ENCODE measurements at places on chromosomes 16 and 17.

- DNase-seq: peak; percentile 63
Observed at GRCh38 chr16:80027007-80027965, 426.7 kb upstream of the MAF start.

DNA sequence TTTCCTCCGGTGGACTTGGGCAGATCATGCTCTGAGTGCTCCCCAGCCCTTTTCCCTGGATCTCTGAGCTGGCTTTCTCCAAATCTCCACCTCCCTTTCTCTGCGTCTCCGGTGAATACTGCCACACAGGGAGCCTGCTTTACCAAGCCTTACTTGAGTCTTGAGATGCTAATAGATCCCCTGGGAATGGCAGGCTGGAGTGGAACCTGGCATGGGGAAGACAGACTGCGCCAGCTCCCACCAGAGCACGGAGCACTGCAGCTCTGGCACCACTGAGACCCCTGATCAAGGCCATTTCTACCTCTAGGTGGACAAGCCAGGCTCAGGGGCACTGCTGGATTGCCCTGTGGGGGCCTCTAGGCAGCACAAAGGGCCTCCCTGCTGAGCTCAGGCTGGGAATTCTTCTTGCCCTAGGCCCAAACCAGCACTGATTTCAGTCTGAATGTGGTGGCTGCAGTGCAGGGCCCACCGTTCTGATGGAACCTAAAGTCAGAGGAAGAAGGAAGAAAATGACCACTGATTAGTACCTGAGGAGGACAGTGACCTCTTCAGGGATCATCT, 74.3 kb upstream of the CRHR1 start:
- no peak for DNase-seq

DNA sequence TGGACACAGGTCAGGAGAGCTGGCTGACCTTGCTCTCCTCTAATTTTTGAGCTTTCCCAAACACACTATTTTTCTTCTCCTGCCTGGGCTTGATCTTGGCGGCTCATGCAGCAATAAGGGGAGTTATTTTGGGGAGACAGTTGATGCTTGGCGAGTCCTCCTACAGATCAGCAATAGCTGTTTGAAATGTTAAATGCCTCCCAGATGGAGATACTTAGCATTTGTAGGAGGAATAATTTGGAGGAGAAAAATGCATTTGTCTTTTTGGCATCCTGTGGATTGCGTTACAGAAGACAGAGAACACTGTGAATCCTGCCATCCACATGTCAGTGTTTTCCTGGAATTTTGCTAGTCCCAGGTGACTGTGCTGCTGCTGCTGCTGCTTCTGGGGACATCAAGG, 328.0 kb upstream of the XYLT1 start:
- DNase-seq: peak; percentile 47

DNA sequence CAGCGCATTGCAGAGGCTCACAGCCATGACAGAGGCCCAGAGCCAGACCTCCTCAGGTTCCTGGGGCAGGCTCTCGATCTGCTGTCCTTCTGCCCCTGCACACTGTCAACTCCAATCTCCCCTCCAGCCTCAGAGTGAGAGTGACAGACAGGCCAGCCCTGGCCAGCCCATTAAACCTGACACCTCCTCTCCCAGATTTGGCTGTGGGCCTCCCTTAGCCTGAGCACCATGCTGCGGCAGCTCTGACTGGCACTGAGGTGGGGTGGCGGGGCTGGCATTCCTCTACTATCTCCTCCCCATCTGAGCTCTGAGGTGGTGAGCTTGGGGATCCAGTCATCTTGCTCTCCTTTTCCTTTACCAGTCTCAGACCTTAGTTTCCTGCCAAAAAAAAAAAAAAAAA, 15.5 kb upstream of the C1QL1 start:
- peak; percentile 46 for DNase-seq

- peak; percentile 11 for DNase-seq
Observed at GRCh38 chr16:15682105-15682570, 32.1 kb downstream of the NDE1 start.

- no peak for DNase-seq
Observed at GRCh38 chr16:81842564-81843242, 63.6 kb downstream of the PLCG2 start.

- DNase-seq: no peak
Observed at GRCh38 chr16:52237823-52238222, 309.1 kb downstream of the TOX3 start.

- DNase-seq: no peak
Observed at GRCh38 chr16:79673635-79674034, 73.1 kb upstream of the MAF start.

DNA sequence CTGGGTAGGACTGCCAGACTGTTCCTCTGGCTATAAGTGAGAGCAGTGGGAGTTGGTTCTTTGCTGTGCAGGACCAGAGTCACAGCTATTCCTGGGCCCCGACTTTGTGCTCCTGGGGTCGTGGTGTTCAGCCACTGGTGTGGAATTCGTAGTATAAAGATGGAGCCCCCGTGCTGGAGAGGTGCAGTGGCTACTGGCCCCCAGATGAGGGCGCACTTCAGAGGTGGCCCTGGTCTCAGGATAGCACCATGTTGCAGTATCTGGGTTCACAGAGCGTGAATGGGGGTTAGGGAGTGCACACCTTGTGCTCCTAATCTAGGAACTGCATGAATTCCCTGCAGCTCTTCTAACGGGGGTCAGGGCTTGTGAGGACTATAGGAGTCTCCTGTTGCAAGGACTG, 21.1 kb downstream of the TANC2 start:
- no peak for DNase-seq

GRCh38 chr16:72561-73548, at the start of gene RHBDF1:
Gene RHBDF1, minus strand, starts transcription at chr16:72631. Its CDS starts 7,616 bp downstream, at chr16:65015.
- DNase-seq: peak; percentile 82

- no peak for DNase-seq
Observed at GRCh38 chr17:65609286-65609685, 47.8 kb upstream of the AXIN2 start.

- DNase-seq: no peak
Observed at GRCh38 chr17:36545077-36545464, 352 bp downstream of the GGNBP2 start.

- no peak for DNase-seq
Observed at GRCh38 chr17:55155856-55156560, 108.8 kb upstream of the HLF start.

GRCh38 chr16:12267491-12267890, 291.0 kb downstream of the SNX29 start:
- no peak for DNase-seq

DNA sequence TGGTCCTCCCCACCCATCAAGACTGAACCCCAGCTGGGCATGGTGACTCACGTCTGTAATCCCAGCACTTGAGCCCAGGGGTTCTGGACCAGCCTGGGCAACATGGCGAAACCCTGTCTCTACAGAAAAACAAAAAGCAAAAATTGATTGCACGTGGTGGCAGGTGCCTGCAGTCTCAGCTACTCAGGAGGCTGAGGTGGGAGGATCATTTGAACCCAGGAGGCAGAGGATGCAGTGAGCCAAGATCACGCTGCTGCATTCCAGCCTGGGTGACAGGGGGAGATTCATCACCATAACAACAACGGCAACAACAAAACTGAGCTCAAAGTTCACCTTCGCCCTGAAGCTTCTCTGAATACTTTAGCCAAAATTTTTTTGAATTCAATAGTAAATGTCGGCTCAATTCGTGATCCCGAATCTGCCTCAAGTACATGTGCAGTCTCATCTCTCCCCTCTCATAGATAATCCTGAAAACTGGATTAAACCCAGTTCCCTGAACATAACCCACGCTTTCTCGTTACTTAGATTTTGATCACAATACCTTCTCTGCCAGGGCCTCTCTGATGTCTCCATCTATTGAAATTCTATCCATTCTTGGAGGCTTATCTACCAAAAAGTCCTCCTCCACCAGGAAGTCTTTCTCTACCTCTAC, 13.5 kb upstream of the MYH10 start:
- DNase-seq: no peak

DNA sequence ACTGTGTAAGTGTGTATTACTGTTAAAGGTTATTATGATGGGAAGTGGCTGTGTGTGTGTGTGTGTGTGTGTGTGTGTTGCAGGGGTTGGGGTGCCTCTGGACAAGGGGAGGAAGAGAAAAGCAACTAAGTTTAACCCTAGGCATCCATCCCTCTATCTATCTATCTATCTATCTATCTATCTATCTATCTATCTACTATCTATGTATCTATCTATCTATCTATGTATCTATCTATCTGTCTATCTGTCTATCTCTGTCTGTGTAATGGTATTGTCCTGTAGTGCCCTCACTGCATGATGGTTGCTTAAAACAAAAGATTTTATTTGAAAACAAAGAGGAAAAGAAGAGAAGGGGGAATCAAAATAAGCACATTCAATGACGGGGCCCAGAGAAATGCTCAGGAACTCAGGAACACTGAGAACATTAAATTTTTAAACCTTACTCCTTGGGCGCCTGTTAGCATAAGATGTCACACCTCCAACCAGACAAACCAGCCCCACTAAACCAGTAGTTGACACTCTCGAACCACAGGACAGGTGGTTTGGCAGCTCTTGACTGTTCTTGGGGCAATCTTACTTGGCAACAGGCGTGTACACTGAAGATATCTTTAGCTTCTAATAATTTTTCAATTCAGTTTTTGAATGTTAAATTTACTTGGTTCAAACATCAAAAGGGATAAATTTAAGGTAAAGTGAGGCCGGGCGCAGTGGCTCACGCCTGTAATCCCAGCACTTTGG, 5.1 kb upstream of the RPL26 start:
- no peak for DNase-seq

DNA sequence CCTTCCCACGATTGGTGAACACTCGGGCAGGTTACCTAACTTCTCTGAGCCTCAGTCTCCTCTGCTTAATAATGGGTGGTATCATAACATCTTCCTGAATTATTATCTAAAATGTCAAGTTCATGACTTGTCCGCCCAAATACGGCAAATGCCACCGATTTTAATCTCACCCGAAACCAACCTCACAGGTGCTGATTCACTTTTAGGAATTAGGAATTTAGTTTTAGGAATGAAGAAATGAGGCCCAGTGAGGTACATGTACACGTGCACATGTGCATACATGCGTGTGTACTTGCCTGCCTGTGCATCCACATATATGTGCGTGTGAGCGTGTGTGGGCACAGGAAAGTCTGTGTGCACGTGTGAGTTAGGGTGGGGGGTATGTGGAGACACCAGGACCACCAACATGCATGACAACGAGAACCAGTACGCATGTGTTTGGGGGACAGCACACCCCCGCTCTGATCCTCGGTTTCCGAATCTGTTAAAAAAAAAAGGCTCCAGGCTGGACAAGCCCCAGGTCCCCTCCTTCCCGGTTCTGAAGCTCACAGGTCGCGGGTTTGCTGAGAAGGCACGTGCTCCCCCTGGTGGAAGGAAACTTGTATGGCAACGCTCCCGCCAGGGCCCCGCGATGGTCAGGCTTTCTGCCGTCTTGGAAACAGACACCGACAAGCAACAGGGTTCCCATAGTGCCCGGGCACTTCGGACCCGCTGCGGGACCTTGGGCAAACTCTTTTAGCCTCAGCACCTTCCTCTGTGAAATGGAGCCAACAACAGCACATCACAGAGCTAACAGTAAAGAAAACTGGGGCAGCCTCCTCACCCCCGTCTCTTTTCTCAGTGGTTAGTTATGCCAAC, 219.2 kb downstream of the RBFOX3 start:
- DNase-seq: peak; percentile 87

- DNase-seq: no peak
Observed at GRCh38 chr16:57640612-57641011, 12.2 kb downstream of the ADGRG1 start.

GRCh38 chr16:85752511-85753420, 1.9 kb upstream of the C16orf74 start:
- DNase-seq: peak; percentile 44

DNA sequence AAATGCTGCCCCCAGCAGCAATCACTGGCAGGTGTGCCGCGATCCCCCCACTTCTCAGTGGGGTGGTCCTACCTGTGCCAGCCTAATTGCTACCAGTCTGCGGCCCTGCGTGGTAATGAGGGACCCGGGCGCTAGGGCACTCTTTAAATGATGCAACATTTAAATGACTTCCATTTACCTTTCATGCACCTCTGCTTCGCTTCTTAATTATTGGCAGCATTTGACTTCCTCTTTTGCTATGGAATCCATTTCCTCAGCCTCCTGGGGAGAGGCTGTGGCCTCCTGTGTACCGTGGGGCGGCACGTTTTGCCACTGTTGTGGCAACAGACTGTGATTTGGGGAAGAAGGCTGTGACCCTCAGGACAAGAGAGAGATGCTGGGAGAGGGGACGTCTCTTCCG, 86.1 kb downstream of the RPA1 start:
- DNase-seq: no peak

- DNase-seq: peak; percentile 89
Observed at GRCh38 chr17:80465327-80465974, 11.0 kb downstream of the NPTX1 start.

- DNase-seq: no peak
Observed at GRCh38 chr17:58535431-58535830, 21.0 kb upstream of the MTMR4 start.

- DNase-seq: no peak
Observed at GRCh38 chr16:19105891-19106624, 7.7 kb upstream of the ITPRIPL2 start.

- DNase-seq: no peak
Observed at GRCh38 chr16:68685685-68686478, 40.8 kb downstream of the CDH3 start.

DNA sequence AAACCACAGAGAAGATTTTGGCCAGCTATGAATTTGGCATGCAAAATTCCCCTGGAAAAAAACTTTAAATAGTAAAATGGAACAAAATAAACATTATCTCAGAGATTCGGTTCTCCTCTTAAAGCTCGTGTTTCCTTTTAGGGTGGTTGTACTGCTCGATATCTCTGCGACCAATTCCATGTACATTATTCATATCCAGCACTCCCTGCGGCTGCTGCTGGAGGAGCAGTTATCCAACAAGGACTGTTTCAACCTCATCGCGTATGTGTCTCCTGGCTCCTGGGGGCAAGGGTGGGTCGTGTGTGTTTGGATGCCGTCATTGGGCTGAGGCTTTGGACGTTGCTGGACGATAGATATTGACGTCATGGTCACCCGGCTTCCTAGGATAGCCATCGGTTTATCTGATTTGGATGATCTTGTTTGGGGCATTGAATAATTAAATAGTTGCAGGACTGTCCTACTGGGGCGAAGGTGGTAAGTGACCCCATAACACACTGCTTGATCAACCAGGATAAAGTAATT, 33.8 kb downstream of the VWA3A start:
- no peak for DNase-seq

DNA sequence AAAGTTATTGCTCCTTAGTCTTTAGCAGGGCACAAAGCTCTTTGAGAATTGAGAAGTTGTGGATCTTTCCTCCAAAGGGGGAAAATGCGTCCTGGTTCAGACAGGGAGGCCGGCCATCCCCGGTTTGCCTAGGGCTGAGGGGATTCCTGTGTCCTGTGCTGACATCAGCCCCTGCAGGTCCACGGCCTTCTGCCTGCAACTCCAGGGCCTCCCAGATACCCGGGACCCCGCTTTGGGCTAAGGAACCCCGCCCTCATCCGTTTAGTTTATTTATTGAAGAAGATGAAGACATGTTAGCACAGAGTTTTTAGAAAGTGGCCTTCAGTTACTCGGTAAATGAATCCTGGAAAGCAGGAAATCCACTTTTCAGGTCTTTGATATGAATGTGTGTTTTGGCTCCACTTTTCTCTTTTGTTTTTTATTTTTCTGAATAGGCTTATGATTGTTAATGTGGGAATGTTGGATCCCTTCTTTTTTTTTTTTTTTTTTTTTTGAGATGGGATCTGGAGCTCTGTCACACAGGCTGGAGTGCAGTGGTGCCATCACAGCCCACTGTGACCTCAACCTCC, 65.6 kb downstream of the CRISPLD2 start:
- no peak for DNase-seq

- no peak for DNase-seq
Observed at GRCh38 chr17:74290340-74290739, 16.3 kb downstream of the DNAI2 start.

All from tongue (tissue), 3 donors.